ENCODE measurements at places on chromosomes 7 and 10. TPM values are rescaled to one million over a fixed set of nuclear protein-coding genes. Genes with fewer than 3 reads are reported as not detected.

GRCh38 chr7:7989616-7990440, 21.2 kb downstream of the GLCCI1 start:
- no peak for DNase-seq

DNA sequence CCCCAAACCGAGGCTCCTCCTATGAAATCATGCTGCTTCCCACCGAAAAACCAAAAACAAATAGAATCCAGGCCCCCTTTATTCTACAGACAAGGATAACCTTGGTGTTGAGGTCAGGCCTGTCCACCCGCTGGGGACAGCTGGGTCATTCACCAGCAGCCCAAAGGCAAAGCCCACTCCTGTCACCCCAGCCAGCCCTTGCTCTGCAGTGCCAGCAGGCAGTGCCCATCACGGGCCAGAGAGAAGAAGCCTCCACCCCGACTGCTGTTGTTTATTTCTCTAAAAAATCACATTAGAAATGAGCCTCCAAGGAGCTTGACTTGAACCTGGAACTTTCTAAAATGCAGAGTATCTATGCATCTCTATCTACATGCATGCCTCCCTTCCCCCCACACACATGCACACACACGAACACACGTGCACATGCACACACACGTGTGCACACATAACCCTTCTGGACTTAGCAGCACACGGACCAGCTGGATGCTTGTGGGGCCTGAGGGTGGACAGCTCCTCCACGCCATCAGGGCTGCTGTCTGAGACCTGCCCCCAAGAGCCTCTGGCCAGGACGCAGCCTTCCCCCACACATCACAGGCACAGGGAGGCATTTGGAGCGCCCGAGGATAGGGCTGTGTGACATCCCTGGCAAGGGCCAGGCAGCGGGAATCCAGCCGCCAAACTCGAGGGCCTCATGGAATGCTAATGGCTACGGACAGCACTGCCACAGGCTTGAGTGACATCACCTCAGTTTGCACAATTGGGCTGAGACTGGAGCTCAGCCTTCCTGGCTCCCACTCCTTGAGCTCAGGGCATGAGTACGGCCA, 22.8 kb downstream of the PRKAG2 start:
- DNase-seq: no peak

DNA sequence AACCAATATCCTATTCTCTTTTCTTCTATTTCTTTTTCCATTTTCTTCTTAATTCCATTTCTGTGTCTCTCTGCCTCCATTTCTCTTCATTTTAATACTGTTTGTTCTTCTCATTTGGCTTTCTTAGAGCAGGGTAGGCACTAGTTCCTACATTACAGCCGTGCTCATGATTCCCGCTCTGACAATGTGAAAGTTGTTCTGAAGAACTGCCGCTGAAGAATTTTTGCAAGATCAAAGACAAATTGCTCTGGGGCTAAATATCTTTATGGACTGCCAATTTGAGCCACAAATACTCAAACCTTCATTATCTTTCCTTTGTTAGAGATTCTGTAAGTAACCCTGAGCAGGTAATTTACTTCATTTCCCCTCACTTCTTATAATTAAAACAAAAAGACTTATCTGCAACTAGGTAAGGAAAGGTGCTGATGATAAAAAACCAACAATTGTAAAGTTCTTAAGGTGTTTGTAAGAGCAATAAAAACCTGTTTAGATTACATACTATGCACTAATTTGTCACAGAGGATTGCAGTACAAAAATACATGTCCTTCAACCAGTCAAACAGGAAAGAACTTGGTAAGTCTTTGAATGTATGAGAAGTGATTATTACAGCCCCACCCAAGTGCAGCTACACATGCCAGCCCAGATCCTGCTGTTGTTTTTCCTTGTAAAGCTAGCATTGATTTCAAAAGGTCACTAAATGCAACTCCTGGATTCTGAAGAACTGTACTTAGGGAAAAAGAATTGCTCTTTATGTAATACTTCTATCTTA, 127.5 kb downstream of the COL28A1 start:
- peak; percentile 65 for DNase-seq

DNA sequence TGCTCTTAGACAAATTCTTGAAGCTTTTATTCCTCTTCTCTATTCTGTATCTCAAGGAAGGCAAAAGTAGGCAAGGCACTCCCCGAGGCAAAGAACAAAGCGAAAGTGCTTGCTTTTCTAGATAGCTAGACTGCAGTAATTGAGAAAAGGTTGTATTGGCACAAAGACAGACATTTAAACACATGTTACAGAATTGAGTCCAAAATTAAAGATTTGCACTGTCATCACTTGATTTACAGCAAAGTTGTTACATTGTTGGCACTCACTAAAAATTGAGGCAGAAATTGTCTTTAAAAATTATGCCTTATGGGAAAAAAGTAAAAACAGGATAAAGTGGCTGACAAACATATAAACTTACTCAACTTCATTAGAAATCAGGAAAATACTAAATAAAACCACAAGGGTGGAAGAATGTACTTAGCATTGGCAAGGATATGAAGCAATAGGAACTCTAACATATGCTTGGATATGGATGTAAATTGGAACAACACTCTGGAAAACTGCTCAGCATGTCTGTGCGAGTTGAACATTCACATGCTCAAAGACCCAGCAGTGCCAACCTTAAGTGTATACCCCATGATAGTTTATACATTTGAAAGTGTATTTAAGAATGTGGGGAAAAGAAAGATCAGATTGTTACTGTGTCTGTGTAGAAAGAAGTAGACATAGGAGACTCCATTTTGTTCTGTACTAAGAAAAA, 491.3 kb downstream of the GLRX3 start:
- DNase-seq: no peak

- no peak for DNase-seq
These were observed 79.3 kb upstream of the ZNF716 start for GRCh38 chr7:57370739-57371098.

- no peak for DNase-seq
These were observed 41.1 kb upstream of the CFAP46 start for GRCh38 chr10:132983252-132984007.

DNA sequence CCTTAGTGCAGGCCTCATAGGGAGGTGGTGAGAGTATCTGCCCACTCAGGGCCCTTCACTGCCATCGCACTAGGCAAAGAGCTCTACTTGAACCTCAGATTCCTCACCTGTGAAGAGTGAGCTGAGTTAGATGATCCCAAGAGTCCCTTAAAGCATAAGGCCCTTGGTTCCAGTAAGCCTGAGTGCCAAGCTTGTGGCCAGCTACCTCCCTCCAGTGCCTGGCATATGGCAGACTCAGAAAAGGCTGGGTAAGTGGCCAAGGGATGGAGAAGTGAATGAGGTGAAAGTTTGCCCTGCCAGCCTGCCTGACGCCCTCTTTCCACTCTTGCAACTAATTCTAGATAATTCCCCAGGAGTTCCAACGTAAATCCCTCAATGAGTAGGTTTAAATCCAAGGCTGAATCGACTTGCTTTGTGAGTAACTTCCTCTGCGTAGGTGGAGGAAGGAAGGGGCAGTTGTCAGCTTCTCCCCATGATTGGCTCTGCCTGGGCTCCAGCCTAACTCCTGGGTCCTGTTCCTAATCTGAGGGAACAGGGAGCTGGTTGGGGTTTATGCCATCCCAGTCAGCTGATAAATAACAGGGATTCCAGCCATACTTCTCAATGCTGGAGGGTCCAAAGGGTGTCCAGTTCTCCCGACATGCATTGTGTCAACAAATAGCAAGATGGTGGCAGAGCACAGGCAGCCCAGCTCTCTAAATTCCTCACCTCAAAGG, 14.2 kb downstream of the DUSP5 start:
- DNase-seq: no peak

DNA sequence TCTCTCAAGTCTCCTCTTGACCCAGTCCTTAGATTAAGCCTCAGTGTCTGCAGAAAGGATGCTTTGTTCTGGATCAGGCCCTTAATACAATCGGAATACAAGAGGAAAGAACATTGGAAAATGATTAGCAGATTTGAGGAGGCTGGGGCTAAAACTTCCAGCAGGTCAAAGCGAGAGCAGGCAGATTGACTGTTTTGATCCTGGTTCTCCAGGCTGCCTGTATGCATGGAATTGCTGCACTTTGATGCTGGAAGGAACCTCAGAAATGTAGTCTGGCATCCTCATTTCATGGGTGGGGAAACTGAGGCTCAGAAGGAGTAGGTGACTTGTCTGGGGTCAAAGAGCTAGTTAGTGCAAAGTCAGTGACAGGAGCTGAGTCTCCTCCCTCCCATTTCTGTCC, 202.8 kb downstream of the EMX2 start:
- no peak for DNase-seq

The TAS2R41 gene
- total RNA-seq: not detected
